ENCODE measurements at places on chromosomes 16 and 17. TPM values are rescaled to one million over a fixed set of nuclear protein-coding genes. Genes with fewer than 3 reads are reported as not detected.
A peak's percentile ranks its signal among the peaks of the same experiment; 100 is the strongest.

- no peaks in the 10 kb centered on the region for H3K27me3 ChIP-seq
- H3K4me1 ChIP-seq = no peaks in the 10 kb centered on the region
- no peak for DNase-seq
These were observed 152.2 kb upstream of the TBX2 start for GRCh38 chr17:61247439-61247838.

USP6 gene
- total RNA-seq = not detected

TNFRSF13B gene
- 0.79 TPM for total RNA-seq

DNA sequence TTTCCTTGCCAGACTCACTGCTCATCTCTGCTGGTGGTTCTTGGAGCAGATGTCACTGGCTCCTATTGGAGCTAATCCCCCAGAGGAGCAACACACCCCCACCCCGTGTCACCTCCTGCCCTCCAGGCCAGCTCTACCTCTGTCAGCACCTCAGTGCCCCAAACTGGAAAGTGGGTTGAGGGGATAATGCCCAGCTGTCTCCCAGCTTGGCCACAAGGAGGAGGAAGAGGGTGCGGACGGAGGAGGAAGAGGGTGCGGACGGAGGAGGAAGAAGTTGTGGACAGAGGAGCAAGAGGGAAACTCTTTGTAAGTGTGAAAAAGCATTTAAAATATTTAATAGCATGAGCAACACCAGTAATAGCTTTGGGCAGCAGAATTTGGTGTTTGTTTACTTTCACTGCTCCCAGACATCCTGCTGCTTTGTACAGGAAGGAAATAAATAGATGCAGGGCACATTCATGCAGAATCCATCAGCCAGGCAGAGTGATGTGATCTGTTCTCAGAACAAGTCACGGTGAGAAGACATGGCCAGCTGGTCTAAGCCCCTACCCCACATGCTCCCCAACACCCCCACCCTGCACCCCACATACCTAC is 82.5 kb downstream of the C17orf67 start:
- H3K27ac ChIP-seq = no peak overlapping the region
- H3K36me3 ChIP-seq = no peaks in the 10 kb centered on the region
- H3K4me3 ChIP-seq = no peak overlapping the region
- no peak for DNase-seq

DNA sequence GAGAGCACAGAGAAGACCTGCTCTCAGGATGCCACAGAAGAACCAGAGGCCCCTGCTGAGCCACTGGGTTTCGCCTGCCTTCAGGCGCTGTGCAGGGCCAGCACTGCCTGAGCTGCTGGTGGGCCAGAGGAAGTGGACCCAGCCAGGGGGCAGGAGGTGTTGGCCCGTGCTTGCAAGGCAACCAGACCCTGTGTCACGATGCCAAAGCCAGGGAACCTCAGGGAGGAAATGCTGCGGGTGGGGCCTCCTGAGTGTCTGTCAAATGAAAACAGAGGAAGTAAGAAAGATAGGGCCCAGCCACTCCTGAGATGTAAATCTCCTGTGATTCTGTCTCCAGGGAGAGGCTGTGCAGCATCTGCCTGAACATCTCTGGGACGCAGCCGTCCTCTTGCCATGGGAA is 58.1 kb upstream of the ADORA2B start:
- H3K4me1 ChIP-seq = no peaks in the 10 kb centered on the region
- no peaks in the 10 kb centered on the region for H3K36me3 ChIP-seq
- H3K4me3 ChIP-seq = no peak overlapping the region

- no peak for DNase-seq
- no peaks in the 10 kb centered on the region for H3K36me3 ChIP-seq
- peaks cover 35% of the 10 kb centered on the region for H3K4me1 ChIP-seq
- H3K27ac ChIP-seq = peak overlapping the region; percentile 75
- peak overlapping the region; percentile 45 for H3K4me3 ChIP-seq
- H3K27me3 ChIP-seq = no peaks in the 10 kb centered on the region
These were observed 2.3 kb downstream of the DLG4 start for GRCh38 chr17:7217113-7217987.

PPM1E gene
- total RNA-seq = not detected

PCTP gene
- total RNA-seq = 2.7 TPM

MT1A gene
- total RNA-seq = 0.89 TPM

CPHXL2 gene
- not detected for total RNA-seq

- H3K4me3 ChIP-seq = no peak overlapping the region
- no peak for DNase-seq
- no peaks in the 10 kb centered on the region for H3K4me1 ChIP-seq
- no peak overlapping the region for H3K27ac ChIP-seq
- H3K36me3 ChIP-seq = no peaks in the 10 kb centered on the region
These were observed 32.9 kb upstream of the SKAP1 start for GRCh38 chr17:48462946-48463345.

Measured in naive thymus-derived CD4-positive, alpha-beta T cell (primary cell).